Uterus (tissue), 4 donors: ENCODE measurements at places on chromosomes 5 and 9.

DNA sequence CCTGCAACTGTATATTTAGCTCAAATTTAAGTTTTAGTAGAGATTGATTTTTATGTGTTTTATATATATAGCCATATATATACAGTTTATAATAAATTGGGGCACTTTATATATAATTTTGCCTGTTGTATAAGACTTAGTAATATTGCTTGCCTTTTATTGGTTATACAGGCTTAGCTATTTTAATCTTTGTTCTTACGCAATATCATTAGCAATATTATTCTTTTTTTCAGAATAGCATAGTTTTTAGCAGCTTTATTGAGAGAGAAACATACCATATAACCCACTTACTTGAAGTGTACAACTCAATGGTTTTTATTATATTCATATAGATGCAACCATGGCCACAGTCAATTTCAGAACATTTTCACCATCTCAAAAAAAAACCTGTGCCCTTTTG lies 28.0 kb downstream of the CDO1 start:
- DNase-seq: no peak

DNA sequence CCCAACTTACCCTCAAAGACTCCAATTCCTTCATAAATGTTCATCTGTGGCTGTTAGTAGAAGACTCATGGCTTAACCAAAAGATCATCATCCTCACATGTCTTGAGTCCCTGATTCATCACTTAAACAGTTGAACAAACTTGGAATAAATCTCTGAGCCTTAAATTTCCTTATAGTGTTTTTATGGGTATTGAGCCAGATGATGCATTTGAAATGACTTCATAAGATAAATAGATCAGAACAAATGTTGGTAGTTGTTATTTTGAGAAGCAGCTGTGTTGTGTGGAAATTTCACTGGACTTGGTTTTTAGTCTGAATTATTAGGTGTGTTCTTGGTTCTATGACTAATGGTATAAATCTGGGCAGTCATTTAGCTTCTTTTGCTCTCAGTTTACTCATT lies 236.2 kb downstream of the NNT start:
- no peak for DNase-seq

- no peak for DNase-seq
These were observed 1.5 kb downstream of the CA9 start for GRCh38 chr9:35675204-35675603.

- DNase-seq: no peak
These were observed 109.2 kb downstream of the FBXW11 start for GRCh38 chr5:171897231-171897630.

GRCh38 chr9:86563350-86563749 lies 209.1 kb upstream of the TUT7 start:
- DNase-seq: no peak

DNA sequence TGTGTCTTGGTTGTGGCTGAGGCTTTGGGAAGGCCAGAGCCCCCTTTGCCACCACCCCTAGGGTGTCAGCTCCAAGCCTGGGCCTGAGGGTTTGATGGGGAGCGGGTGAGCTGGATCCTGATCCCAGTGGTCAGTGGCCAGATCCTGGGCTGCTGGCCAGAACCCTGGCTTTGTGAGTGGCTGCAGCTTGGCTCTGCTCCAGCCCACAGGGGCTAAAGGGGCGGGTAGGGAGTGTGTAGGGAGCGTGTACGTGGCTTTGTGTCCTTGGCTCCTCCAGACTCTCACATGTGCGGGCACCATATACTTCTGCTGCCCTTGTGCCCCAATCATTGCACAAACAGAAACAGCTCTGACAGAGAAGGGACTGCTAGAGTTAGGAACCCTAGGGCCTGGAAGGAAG lies 1.2 kb upstream of the IL11RA start:
- DNase-seq: no peak
